Activated CD4-positive, alpha-beta T cell treated with anti-CD3 and anti-CD28 coated beads, Interleukin-2, Interleukin-6, amounts not matched to agents 100 ng/mL and 50 ng/mL, durations not matched to agents 16 hours and 8 hours (primary cell): ENCODE measurements at places on chromosomes 6 and 20.

GRCh38 chr6:154353626-154354025 lies 3.0 kb downstream of the IPCEF1 start:
- DNase-seq = no peak

GRCh38 chr20:19701429-19701828 lies 56.6 kb upstream of the RIN2 start:
- no peak for DNase-seq

- no peak for DNase-seq
Measured at GRCh38 chr20:59291740-59292383, 8.5 kb upstream of the EDN3 start.

DNA sequence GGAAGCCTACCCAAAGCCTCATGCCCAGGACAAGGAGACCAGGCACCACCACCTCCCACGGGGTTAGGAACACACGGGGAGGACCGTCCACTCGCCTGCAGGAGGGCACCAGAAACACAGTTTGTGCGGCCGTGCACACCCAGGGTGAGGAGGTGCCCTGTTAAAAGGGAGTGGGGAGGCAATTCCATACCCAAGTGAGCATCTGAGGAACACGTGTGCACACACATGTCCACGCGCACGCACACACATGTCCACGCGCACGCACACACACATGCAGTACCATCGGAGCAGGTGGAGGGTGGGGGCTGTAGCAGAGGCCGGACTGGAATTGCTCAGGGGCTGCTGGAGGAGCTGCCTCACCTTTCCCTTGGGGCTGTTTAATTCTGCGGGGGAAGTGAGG lies 259.4 kb downstream of the TAF4 start:
- no peak for DNase-seq

GRCh38 chr20:42714298-42715141 lies 475.2 kb downstream of the PTPRT start:
- no peak for DNase-seq

- DNase-seq = no peak
Measured at GRCh38 chr6:19408331-19408730, 428.8 kb upstream of the ID4 start.

- DNase-seq = no peak
Measured at GRCh38 chr6:139254196-139254595, 37.6 kb downstream of the TXLNB start.

DNA sequence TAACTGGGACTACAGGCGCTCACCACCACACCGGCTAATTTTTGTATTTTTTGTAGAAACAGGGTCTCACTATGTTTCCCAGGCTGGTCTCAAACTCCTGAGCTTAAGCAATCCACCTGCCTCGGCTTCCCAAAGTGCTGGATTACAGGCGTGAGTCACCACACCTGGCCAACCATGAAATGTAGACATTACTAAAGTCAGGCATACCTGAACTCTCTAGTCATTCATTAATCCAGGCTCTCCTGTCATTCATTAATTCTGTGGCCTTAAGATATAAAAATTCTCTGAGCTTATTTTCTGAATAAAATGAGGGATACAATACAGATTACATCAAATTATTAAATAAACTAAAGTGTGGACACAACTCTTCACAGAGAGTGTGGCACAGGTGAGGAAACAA lies 159.7 kb downstream of the GMDS start:
- no peak for DNase-seq

DNA sequence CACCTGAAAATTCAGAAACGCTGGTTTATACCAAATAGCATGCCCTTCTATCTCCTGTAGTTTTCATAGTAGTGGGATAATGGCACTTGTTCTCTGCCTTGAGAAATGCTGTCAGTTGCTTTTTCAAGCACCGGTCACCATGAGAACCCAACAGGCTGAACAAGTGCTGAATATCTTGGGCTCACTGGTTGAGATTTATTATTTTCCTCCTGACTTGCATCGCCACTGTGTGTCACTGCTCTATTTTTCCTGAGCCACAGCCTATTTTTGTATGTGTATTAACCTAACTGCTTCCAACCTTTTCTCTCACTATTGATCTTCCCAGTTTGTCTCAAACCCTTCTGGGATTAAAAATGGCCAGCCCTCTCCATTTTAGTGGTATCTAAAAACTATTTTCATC lies 71.9 kb downstream of the OPN5 start:
- DNase-seq = no peak

DNA sequence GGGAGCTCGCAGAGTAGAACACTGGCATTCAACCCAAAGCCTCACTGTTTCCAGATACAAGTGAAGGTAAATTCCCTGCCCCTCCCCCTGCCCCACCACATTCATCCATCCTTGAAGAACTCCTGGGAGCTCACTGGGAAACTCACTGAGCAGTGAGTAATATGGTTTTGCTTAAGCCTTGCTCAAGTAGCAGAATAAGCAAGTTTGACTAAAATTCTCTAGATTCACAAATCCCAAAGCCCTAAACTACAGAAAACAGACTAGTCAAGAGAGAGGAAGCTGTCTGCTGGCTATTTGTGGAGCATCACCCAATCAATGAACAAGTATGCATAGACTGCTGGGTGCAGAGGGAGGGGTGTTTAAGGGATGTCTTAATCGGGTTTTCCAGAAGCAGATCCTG lies 82.1 kb downstream of the UNC5CL start:
- no peak for DNase-seq

- DNase-seq = peak; percentile 1
Measured at GRCh38 chr6:140858381-140858971, 1274.2 kb upstream of the GJE1 start.

DNA sequence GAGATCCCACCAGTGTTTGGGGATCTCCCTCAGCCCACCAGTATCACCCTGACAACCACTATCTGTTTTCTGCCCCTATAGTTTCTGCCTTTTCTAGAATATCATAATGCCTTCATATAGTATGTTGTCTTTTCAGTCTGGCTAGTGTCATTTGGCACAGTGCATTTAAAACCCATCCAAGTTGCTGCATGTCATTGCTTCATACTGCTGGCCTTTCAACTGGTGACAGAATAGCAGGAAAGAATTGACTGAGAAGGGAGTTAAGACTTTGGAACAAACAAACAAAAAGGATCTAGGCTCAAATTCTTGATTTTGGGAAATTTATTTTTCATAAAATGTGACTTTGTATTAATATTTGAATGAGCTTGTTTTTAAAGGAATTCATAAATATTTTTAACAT lies 4.5 kb downstream of the LMBRD1 start:
- DNase-seq = no peak

- no peak for DNase-seq
Measured at GRCh38 chr6:22558288-22558882, 11.0 kb upstream of the HDGFL1 start.

DNA sequence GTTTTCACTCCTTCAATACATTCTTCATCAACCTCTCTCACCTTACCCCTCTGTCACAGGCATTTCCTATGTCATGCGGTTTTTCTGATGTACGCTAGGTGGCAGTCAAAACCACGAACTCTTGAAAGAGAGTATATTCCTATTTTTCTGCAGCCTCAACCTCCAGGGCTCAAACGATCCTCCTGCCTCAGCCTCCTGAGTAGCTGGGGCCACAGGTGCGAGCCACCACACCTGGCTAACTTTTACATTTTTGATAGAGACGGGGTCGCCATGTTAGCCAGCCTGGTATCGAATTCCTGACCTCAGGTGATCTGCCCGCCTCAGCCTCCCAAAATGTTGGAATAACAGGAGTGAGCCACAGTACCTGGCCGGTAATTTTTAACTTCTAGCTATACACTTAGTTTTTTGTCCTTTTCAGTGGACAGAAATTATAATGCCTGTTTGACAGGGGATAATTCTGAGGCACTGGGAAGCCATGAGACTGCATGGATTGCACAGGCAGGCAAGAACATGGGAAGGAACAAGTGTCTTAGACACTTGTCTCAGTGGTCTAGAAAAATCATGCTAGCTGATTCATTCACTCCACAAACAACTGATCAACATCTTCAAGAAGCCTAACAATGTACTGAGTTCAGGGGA lies 22.5 kb upstream of the HFE start:
- peak; percentile 65 for DNase-seq

DNA sequence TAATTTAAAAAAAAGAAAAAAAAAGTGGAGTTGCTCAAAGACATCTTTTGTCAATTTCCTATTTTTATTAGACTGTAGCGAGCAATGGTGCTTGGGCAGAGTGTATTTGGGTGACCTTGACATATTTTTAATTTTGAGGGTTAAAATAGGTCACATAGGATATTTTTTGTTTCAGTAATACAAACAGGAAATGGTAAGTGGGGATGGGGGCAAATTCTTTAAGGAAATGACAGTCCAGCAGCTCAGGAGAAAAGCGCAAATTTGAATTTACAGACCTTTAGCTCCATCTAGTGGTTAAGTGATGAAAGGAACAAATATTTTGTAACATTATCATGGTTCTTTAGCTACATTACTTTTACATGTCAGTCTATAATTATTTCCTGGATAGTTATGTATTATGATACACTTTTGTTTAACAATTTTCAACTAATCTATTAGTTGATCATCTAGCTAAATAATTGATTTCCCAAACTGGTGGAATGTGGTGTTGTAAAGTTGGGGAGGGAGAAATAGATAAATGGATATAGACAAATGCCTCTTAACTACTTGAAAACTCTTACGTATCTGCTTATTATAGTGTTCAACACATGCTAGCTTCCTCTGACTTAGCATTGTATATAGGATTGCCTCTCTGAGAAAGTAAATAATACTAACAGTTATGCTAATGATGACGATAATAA lies 10.0 kb downstream of the CITED2 start:
- DNase-seq = peak; percentile 63

DNA sequence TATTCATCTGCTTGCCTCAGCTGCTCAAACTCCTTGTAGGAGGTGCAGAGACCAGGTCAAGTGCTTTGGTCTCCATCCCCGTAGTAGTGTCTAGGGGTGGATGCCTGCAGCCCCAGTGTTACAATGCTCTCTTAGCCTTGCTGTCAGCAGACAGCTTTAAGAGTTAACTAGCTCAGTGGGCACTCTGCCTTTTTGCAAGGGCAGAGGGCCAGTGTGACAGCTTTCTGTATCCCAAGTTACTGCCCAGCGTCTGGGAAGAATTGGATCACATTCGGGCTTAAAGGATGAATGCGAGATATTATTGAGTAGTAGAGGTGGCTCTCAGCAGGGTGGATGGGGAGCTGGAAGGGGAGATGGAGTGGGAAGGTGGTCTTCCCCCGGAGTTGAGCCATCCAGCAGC lies 339.9 kb upstream of the RNF217 start:
- DNase-seq = no peak

DNA sequence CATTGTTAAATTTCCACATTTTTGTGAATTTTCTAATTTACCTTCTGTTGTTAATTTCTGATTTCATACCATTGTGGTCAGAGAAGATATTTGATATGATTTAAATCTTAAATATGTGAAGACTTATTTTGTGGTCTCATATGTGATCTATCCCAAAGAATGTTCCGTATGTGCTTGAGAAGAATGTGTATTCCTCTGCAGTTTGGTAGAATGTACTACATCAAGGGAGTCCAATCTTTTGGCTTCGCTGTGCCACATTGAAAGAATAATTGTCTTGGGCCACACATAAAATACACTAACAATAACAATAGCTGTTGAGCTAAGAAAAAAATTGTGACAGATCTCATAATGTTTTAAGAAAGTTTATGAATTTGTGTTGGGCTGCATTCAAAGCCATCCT lies 176.2 kb upstream of the PRND start:
- DNase-seq = no peak

GRCh38 chr6:111740506-111740905 lies 132.7 kb downstream of the FYN start:
- no peak for DNase-seq

- DNase-seq = no peak
Measured at GRCh38 chr6:107571354-107571753, 81.4 kb downstream of the SOBP start.

DNA sequence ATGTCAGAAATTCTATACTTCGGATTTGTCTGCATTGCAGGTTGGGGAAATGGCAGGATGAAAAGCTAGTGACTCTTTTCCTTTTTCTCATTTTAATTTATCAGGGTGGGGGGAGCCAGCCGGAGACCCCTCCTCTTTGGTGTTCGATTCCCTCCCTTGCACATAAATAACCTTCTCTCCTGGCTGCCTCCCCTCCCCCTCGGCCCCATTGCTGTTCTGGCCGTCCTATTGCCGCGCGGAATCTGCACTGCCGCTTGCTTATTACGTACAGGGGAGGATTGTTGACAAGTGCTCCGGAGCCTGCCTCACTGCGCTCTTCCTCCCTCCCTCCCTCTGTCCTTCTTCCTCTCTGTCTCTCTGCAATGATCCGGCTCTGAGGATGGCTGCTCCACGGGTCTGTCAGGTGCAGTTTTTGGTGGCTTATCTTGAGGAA lies 154.7 kb downstream of the JARID2 start:
- DNase-seq = peak; percentile 52

GRCh38 chr20:38889792-38890496 lies 36.3 kb upstream of the FAM83D start:
- no peak for DNase-seq

GRCh38 chr6:131172222-131172621 lies 37.0 kb downstream of the AKAP7 start:
- no peak for DNase-seq

DNA sequence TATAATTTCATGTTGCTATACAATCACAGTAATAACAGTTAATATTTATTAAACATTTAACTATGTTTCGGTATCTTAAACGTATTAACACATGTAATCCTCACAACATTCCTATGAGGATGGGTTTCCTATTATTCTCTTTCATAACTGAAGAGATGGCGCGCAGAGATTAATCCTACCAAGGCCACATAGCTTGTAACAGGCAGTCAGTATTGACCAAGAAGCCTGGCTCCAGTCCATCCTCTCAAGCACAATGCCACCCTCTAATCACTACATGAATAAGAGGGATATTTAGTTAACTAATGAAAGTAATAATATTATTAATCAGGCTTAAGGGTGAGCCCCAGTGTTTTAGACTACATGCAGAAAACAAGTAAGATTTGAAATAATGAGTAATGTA lies 149.7 kb upstream of the SIM1 start:
- DNase-seq = no peak

DNA sequence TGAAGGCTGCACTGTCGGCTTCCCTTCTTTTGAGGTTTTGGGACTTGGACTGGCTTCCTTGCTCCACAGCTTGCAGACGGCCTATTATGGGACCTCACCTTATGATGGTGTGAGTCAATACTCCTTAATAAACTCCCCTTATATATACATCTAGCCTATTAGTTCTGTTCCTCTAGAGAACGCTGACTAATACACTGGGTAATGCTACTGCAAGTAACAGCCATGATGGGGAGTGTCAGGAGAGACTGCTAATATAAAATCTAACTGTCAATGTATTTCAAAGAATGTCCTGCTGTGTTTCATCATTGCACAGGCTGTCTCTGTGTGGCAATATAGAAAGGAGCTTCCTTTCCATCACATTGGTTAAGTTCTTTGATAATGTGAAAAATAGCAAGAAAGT lies 57.7 kb upstream of the UST start:
- no peak for DNase-seq

DNA sequence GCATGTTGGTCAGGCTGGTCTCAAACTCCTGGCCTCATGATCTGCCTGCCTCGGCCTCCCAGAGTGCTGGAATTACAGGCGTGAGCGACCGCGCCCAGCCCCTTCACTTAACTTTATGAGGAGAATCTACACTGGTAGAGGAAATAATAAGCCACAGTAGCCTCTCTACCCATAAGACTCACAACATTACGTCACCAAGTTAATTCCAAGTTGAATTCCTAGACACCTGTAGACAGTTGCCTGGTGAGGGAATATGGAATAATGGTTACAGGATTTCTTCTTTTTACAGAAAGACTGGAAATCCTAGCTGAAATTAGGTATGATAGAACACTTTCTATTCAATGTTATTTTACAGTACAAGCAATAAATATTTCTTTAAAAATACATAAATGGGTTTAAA lies 854.5 kb upstream of the EYS start:
- DNase-seq = no peak

- DNase-seq = no peak
Measured at GRCh38 chr6:44349904-44350649, 7.6 kb downstream of the SPATS1 start.

GRCh38 chr6:74434171-74434570 lies 738.2 kb downstream of the CD109 start:
- DNase-seq = no peak
